ENCODE measurements at places on chromosomes 1 and 21.

GRCh38 chr1:76668046-76668445 is 199.2 kb upstream of the ST6GALNAC5 start:
- no peak for DNase-seq

GRCh38 chr1:207248544-207249198 is 72.8 kb upstream of the CD55 start:
- DNase-seq, result no peak

- DNase-seq, result no peak
These were observed 9.0 kb upstream of the SH3GLB1 start for GRCh38 chr1:86695400-86695799.

GRCh38 chr21:46393451-46393940 is 65.2 kb upstream of the DIP2A start:
- no peak for DNase-seq

- peak; percentile 92 for DNase-seq
These were observed 11.7 kb downstream of the TAGLN2 start for GRCh38 chr1:159913451-159914192.

DNA sequence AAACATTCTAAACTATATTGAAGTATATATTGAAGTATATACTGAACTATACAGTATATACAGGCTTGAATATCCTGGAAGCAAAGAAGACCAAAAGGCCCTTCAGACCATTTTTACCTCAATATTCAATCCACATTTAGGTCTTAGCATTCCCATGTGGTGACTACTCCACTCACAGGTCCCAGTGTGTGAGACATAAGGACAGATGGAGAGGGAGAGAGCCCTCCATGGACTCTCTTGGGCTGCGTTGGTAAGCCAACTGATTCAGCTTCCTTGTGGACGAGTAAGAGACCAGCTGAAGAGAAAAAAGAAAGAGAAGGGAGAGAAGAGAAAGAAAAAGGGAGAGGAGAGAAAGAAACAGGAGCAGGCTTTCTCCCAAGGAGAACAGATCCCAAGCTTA is 37.3 kb upstream of the ZRANB2 start:
- no peak for DNase-seq

DNA sequence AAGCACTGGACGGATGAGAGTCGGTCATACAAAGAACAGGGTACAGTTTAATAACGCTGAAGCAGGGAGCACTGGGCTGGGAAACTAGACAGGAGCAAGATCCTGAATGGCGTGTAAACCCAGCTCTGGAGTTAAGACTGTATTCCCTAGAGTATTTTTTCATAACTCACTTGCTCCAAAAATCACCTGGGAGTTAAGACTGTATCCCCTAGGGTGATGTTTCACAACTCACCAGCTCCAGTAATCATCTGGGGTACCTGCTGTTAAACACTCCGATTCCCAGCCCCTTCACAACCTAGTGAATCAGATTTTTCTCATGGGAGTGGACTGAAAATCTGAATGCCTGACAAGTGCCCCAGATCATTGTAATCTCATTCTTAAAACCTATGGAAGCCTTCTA is 123.2 kb downstream of the MAB21L3 start:
- DNase-seq, result no peak

DNA sequence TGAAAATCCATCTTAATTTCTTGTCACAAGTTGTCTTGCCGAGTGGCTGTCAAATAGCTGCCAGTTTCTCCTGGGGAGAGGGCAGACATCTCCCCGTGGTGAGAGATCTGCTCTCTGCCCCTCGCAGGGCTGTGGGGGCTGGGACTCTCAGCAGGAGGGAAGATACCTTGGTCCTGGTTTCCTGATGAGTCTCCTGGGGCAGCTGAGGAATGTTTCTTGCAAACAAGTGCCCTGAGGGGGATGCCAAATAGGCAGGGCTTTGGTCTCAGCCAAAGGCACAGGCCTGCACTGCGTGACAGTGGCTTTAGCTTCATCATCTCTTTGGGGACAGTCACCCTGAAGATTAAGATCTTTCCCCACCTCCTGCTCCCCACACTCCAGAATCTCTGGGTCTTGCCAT is 40.9 kb downstream of the SYT6 start:
- peak; percentile 96 for DNase-seq

DNA sequence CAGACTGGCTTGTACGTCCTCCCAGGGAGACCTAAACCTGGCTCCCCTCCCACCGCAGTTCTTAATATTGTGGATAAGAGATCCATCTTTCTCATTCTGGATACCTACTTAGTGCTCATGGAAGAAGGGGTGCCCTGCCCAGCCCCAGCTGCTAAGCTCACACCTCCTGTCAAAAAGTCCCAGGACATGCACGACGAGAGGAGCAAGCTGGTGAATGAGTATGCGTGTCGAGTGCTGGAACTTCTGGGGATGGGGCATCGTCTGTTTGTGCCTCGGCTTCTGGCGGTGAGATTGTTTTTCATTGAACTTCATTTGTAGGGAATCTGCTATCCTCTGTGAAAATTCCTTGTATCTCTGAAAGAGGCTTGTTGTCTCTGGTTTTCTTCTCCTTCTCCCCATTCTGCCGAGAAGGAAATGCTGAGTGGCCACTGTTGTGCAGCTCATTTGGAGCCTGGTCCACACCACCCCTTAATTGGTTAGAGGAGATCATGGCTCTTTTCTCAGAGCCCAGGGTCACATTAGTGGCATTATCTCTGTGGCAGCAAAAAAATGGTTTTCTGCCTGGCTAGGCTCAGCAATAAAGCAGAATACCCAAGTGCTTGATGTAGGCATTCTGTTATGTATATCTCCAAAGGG is 199.4 kb upstream of the CACYBP start:
- no peak for DNase-seq

GRCh38 chr1:231364192-231364591 is 26.1 kb downstream of the SPRTN start:
- DNase-seq, result no peak

GRCh38 chr21:31945546-31945945 is 72.7 kb downstream of the HUNK start:
- no peak for DNase-seq

DNA sequence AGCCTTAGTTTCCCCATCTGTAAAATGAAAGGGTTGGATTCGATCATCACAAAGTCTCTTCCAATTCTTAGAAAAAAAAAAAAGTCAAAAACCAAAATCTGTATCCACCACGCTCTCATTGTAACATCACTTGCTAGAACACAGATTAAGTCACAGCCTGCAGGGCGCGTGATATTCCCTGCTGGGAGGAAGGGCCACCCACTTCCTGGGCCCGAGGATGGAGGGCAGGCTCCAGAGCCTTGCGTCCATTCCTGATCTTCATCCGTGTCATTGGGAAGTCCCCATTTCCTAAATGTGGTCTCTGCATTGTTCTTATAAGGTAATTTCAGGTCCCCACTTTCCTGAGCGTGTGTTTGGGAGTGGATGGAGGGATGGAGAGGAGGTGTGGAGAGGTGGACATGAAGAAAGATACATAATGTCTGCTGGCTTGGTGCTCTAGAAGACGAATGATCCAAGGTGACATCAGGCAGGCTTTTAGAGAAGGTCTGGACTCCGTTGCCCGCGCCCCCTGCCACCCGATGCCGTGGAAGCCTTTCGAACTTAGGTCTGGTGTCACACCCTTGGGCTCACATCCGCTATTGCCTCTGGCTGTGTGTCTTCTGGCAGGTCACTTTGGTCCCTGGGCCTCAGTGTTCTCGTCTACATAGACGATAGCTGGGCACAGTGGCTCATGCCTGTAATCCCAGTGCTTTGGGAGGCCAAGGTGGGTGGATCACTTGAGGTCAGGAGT is 56.1 kb downstream of the ATP5PO start:
- no peak for DNase-seq

GRCh38 chr1:207025146-207025880 is 7.2 kb downstream of the C1orf116 start:
- DNase-seq, result peak; percentile 90

- no peak for DNase-seq
These were observed 13.3 kb downstream of the ETV3 start for GRCh38 chr1:157124855-157125254.

- no peak for DNase-seq
These were observed 73.7 kb downstream of the TOR3A start for GRCh38 chr1:179155615-179156014.

DNA sequence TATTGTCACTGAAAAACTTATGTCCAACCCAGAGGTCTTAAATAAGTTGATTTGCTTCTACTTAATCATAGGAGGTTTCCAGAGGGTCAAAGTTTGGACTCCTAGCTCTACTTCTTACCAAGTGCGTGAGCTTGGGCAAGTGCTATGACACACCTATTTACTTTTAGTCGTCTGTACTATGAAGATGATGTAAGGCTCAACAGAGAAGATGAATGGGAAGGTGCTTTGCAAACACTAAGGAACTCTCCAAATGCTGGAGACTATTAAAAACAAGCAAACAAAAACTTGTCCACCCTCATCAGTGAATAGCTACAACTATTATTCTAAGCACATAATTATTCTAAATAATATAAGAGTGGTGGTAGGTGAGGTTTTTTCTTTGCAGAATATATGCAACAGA is 232.3 kb upstream of the USP24 start:
- DNase-seq, result no peak

DNA sequence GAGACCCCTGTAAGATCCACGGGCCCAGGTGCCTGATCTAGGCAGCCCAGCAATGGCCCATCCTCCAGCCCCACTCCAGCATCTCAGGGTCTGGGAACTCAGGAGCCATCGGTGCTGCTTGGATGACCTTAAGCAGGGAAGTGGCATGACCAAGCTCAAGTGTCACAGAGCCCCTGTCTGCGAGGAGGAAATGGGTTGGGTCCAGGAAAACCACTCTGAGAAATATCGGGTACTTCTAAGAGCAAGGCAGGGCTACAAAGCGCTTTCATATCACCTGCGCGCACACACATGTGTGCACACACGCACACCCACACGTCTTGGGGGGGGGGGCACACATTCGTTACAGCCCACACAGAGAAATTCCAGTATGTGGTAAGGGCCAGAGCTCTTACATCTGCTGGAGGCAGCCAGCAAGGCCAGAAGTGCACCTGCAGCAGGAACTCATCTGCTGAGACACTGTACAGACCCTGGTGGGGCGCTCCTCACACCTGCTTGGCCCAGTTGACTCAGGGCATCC is 32.6 kb upstream of the SPOCD1 start:
- DNase-seq, result no peak

- no peak for DNase-seq
These were observed 6.6 kb downstream of the TADA1 start for GRCh38 chr1:166869318-166870099.

DNA sequence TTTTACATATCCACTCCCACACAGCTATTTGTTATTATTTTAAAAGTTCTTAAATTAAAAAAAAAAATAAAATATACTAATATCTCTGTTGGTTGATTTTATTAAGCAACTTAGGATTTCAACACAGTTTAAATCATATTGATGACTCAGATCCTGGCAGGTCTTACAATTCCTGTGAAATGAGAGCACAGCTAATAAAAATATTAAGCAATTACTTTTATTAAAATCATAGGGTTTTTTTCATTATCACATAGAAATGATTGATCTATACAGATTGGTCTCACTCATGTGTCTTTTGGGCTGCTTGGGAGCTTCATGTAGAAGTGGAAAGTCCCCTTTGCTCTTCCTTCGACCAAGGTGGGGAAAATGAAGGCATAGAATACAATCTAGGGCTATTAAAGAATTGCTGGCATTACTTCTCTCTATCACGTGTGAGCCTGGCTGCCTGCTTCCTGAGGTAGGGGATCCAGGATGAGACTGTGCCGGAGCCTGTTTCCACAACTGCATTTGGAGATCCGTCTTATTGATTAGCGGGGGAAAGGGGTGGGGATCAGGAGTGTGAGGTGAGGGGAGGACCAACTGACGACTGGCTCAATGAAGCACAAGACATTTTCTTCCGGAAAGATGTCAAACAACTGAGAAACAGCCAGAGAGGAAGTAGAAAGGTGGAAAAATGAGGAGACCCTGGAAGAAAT is 858.0 kb downstream of the USP25 start:
- DNase-seq, result peak; percentile 75

GRCh38 chr1:117045644-117046043 is 14.5 kb upstream of the TTF2 start:
- no peak for DNase-seq

DNA sequence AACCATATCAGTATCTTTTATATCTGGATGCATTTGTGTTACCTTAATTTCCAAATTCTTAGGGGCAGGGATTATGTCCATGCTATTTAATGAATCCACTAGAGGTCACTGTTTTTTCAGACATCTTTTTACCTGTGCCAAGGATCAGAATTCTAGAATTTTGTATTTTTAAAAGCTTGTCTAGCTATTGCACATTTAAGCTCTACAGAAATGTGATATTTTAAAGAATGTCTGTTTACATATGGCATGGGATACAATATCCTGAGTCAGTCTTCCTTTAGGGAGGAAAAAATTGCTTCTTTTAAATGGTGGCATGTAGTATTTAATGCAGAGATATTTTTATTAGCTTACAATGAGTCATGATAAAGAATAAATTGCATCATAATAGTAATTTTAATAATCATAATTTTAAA is 11.3 kb downstream of the RPAP2 start:
- DNase-seq, result no peak

GRCh38 chr1:51627672-51628071 is 10.8 kb downstream of the OSBPL9 start:
- no peak for DNase-seq

GRCh38 chr1:235745503-235746136 is 96.0 kb upstream of the GNG4 start:
- no peak for DNase-seq

DNA sequence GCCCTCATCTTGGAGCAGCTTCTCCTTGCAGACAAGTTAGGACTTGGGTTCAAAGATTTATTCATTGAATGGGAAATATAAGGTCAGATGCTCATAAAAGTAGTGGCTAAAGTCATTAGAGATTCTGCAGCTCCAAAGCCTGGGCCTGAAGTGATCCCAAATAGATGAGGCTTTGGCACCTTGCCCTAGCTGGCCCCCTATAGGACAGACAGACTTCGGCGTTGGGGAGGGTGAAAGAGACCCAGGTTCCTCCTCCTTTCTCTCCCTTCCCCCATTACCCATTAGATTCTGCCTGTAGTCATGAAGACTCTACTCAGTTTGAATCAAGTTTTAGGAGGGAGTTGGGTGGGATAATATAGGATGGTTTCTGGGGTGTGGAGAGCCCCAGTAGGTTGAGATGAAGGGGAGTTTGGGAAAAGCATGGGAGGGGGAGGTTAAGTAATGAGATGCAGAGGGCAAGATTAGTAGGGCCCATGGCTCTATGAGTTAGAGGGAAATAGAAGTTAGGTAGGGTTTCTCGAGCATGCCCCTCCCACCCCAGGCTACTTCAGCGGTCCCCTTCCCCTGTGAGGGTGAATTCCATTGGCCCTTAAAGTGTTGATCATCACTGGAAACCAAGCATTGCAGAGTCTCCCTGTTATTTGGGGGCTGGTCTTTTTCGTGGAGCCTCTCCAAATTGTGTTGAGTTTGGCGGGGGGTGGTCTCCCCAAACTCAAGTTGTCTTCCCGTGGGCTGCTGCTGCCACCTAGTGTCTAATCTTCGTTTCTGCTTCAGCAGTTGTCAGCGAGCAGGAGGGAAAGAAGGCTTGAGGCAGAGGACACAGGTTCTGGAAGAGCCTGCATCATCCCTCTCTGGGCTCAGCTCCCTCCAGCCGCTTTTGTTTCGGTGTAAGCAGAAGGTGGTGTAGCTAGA is 2.1 kb upstream of the AHDC1 start:
- no peak for DNase-seq
